Naive thymus-derived CD8-positive, alpha-beta T cell (primary cell): ENCODE measurements at places on chromosomes 16 and 17.

DNA sequence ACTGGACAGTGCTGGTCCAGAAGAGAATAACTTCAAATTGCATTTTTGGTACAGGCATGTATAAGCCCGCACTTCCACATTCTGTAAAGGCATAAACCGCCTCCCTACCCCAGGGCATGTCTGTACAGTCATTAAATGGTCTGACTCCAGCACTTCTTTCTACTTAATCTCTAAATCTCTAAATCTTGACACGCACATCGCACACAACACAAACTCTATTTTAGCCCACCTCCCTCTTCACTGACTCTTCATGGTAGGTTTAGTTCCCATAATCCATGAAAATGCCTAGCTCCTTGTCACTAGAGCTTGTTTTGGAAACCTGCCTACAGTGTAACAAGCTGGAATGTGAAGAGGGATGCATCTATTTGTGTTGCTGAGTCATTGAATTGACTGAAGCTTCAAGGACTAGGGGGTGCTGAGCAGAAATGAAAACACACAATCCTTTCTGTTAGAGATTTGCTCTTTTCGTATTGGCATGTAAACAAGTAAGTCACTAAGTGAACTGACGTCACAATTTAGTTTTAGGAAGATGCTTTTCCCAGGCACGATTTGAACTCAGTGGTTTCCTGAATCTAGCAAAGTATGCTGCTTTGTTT is 1.6 kb upstream of the DUSP14 start:
- DNase-seq = no peak

- DNase-seq = no peak
Observed at GRCh38 chr16:67442581-67443255, 11.8 kb downstream of the HSD11B2 start.

- no peak for DNase-seq
Observed at GRCh38 chr16:229731-230281, 557 bp upstream of the LUC7L start.

GRCh38 chr17:27905447-27906225 is 12.5 kb upstream of the LYRM9 start:
- no peak for DNase-seq

GRCh38 chr16:17018585-17018939 is 452.2 kb downstream of the XYLT1 start:
- DNase-seq = no peak

DNA sequence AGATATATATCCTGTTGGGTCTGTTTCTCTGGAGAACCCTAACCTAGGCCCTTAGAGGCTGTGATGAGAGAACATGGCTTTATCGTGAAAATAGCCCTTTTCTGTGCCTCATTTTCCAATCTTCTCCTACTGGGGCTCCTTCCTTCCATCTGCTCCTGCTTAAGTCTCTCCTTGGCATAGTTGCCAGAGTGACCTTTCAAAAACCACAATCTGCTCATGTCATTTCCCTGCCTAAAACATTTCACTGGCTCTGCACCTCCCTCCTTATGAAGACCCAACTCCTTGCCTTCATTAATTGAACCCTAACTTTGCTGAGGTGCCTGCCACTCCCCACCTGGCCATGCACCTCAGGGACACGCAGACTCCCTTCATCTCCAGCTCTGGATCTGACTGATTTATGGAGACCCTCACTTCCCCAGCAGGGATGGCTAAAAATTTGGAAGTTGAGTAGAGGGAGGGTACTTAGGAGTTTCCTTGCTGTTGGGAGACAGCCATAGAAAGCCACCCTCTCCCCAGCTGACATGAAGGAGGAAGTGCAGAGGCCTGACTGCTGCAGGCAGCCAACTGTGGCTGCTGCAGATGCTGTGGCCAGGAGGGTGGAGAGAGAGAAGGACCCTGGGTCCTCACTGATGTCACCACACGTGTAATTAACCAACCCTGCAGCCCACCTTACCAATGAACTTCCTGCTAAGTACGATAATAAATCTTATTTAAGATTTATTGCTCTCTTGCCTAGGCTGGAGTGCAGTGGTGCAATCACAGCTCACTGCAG is 6.3 kb upstream of the GGA2 start:
- DNase-seq = no peak

- DNase-seq = no peak
Observed at GRCh38 chr17:69819316-69820087, 255.5 kb upstream of the KCNJ16 start.

DNA sequence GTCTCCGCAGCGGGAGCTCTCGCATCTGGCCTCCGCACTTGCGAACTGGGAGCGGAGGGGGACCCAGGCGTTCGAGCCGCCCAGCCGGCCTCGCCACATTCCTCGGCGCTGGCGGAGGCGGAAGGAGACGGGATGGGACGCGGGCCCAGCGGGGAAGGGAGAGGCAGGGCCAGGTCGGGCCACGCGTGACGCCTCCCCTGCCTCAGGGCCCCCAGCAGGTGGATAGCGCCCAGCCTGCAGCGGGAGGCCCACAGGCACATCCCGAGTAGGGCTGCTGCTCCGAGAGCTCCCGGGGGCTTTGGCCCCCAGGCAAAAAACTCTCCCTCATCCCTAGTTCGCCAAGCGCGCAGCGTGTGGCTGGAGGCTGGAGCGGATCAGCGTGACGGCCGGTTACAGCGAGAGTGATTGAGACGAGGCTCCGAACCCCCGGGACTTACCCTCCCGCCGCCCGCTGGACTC is 800 bp downstream of the PLEKHH3 start:
- DNase-seq = no peak
